Astrocyte of the cerebellum (primary cell): ENCODE measurements at places on chromosomes 2 and 18.

- no peak for DNase-seq
These were observed 45.4 kb upstream of the APCDD1 start for GRCh38 chr18:10409041-10409440.

- no peak for DNase-seq
These were observed 36.5 kb downstream of the LPIN2 start for GRCh38 chr18:2976218-2977132.

DNA sequence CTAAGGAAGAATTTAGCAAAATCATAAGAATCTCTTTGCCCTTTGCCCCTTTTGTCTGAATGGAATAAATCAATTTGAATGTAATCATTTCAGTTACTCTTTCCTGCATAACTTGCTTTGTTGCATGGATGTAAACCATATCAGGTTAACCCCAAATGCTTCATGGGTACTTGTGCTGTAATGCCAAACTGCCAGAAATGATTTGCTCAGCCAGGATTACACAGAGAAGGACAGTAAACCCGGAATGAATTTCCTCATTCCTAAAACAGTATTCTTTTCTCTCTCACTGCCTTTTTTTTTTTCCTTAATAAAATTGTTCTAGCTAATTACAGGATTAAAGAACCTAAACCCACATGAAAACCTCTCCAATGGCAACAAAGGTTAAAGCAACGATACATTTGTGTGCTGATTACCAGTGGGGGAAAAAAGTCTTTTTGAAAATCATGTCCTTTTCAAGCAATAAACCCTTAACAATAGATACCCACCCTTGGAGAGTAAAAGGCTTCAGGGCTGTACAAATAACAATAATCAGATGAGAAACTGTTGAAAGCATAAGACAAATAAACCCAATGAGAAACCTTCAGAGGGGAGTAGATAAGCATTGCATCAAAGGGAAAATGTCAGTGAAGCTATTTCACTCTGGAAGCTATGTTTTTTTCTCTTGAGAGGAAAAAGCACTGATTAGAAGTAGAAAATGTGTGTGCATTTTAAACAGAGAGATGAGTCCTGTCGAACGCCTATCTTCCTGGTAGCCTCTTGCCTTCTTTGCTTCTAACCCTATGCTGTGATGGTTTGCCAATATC, 275.3 kb downstream of the CDH2 start:
- no peak for DNase-seq

- no peak for DNase-seq
These were observed 53.9 kb downstream of the PRKRA start for GRCh38 chr2:178397002-178397605.

DNA sequence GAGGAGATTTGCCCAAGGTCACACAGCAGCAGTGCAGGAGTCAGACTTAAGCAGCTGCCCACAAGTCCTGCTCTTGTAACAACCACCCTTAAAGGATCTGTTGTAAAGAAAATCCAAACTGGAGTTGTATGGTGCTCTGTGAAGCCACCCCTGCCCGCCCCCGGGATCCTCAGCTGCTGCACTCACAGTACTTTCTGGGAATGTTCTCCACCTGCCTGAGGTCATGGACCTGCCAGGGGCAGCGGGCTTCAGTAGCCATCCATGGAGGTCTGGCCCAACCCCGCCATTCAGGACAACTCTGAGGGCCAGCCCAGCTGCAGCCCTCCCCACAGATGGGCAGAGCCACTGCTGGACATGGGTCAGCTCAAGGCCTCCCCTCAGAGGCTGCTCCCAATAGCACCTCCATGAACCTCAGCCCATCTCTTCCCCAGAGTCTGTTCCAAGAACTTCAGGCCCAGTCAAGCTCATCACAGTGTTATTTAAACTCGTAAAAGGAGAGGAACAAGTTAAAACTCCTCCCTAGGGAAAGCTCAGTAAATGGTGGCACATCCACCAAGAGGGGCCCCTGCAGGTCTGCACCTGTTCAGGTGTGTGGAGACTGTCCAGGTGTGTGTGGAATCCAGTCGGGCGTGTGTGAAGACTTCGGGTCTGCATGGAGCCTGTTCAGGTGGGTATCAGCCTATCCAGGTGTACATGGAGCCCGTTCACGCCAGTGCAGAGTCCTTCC, 39.4 kb upstream of the GPC1 start:
- no peak for DNase-seq

DNA sequence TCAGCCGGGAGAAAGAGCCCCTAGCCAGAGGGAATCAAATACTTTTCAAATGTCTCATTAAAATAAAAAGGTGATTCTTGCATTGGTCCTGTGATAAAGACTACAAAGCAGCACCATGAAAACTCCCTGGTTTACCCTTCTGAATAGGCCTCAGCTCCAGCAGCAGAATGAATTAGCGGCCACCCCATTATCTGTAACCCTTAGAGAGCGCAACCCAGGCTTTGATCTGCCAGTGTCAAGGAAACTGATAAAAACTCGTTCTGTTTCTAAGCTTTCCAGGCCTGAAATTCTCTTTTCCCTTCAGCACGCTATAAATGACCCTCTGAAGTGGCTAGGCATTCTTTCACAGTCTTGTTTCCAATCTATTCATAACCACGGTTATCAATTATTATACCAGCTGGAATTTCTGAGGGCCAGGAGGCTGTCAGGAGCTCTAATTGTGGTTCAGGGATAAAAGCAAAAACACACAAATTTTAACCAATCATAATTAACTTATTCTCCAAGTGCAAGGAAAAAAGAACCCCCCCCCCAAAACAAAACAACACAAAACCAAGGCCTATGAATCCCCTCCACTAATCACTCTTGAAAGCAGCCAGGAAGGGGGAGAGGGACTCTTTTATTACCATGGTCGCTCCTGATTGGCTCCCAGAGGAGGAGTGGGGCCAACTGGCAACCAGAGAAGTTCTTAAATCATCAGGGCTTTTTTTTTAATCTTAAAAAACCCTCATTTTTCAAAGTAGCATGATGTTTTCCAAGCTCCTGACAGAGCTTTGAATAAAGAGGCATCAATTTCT, 258.9 kb downstream of the CYRIA start:
- no peak for DNase-seq

DNA sequence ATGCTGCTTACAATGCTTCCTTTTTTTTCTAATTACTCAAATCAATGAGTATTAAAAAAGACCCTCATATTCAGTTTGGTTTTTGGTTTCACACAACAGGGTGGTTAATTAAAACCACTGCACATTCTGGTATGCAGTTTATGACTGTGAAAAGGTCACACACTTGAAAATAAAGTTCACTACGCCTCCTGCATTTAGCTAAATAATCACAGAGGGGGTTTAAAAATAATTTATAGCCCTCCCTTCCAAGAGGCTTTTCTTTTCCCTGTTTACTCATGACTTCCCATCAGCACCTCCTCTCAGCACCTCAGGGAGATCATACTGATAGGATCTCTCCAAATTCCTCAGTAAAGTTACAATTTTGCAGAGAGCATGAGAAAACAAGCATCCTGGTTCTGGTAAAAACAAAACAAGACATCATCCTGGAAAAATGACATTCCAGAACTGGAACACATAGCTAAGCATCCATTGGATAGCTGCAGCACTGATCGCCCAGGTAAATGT, 129.5 kb upstream of the TMEM200C start:
- no peak for DNase-seq
